NCI-H345 (cell line): ENCODE measurements at places on chromosomes 13 and 19.

GRCh38 chr19:13744174-13744573, 20.1 kb upstream of the MRI1 start:
- no peak for DNase-seq

DNA sequence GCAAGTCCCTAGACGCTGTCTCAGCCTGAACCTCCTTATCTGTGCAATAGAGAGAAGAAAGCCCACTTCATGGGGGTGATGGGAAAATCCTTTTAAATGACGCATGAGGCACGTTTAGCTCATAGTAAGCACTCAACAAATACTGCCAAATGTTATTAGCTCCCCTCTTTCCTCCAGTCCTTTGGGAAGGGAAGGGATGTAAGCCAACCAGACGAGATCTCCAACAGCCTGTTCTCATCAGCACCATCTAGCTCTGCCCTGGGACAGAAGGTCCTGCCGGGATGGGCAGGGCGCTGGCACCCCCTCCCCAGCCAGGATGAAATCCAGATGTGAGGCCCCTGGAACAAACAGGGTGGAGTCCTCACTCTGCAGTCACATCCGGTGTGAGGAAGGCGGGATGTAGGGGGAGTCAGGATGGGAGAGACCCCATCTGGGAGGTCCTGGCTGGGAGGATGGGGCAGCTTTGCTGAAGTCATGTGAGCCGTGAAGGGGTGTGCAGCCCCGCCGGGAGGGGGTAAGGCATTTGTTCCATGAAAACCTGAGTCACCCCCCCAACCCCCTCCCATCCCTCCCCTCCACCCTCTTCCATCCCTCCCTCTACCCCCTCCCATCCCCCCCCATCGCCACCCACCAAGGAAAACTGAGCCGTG, 4.6 kb downstream of the S1PR2 start:
- DNase-seq: no peak

DNA sequence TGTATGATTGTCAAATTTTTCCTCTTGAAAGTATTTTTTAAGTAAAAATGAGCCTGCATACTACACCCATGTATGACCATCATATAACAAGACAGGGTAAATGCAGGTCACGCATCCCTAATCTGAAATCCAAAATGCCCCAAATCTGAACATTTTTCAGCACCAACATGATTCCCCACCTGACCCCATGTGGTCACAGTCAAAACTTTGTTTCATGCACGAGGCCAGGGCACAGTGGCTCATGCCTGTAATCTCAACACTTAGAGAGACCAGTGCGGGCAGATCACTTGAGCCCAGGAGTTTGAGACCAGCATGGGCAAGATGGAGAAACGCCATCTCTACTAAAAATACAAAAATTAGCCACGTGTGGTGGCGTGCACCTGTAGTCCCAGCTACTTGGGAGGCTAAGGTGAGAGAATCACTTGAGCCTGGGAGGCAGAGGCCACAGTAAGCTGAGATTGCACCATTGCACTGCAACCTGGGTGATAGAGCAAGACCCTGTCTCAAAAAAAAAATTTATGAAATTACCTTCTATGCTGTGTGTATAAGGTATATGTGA, 63.7 kb upstream of the NPAS1 start:
- DNase-seq: no peak

DNA sequence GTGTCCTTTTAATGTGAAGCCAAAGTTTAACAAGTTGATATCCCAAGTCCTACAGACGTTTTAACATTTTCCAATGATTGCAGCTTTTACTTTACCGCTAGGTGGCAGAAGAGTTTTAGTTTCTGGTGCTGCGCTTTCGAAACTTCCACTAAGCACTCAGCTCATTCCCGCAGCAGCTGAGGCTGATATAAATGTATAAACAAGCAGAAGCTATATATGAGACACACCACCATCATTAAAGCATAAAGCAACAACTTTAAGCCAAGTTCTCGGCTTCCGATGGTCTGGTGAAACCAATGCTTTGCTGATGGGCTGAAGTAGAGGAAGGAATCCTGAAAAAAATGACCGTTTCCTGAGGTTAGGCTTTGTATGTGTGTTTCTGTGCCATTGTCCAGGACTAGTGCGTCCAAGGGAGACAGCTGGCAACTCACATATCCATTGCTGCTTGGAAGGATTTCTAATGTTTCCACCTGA, 753.9 kb downstream of the OLFM4 start:
- peak; percentile 90 for DNase-seq

- peak; percentile 13 for DNase-seq
Observed at GRCh38 chr19:45767881-45768654, 984 bp downstream of the SIX5 start.

GRCh38 chr19:49423071-49423984, at the start of gene PTH2:
Gene PTH2 (minus strand): TSS chr19:49423441. CDS start chr19:49423339, 102 bp downstream.
- no peak for DNase-seq

DNA sequence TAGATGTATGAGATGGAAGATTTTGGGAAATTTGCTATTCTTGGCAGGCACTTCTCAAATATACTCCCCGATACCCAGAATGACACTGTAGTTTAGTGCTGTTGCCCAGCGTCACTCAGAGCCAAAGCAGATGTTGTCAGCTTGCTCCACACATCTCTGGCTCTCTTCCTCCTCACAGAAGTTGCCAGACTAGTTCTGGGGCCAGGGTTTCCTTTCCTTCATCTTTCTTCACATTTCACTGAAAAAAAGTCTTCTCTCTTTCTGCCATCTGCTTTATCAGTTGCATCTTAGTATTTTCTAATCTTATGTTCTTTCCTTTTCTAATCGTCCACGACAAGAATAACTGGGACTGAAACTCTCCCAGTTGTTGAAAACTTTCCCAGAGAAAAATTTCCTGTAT, 251.4 kb downstream of the RGCC start:
- no peak for DNase-seq

DNA sequence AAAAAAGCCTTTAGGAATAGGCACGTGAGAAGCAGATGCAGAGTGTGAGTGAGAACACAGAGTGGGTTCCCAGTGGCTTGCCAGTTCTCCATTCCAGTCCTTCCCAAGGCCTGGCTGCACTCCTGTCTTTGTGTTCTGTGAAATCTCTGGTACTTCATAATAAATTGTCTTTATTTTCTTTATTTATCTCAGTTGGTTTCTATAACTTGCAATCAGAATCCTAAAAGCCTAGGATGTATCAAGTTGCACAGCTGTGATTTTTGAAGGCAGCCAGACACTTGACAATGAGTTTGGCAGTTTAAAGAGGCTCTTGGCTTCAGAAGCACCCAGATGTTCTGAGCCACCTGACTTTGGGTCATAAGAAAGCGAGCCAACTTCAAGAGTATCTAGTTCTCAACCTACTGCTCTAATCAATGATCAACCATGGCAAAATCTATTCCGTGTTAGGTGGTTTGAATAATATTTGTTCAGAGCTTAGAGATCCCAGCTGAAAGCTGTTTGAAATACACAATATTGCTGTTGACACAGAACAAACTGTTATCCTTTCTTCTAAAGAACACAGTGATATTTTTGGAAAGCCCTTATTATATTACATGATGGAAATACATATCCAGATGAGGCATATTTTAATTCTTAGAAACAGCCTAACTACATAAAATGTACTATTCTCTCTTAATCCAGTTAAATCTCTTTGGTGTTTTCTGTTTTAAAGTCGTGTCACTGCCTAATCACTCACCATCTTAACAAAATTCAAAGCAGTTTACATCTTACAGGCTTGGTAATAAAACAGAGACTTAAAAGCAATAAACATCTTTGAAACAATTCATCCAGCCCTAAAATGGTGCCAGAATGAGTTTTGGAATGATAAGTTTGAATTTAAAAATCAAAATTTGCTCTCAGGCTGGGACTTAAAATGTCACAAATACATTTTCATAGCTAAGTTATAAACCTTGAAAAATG, 483.0 kb upstream of the NBEA start:
- DNase-seq: peak; percentile 33

DNA sequence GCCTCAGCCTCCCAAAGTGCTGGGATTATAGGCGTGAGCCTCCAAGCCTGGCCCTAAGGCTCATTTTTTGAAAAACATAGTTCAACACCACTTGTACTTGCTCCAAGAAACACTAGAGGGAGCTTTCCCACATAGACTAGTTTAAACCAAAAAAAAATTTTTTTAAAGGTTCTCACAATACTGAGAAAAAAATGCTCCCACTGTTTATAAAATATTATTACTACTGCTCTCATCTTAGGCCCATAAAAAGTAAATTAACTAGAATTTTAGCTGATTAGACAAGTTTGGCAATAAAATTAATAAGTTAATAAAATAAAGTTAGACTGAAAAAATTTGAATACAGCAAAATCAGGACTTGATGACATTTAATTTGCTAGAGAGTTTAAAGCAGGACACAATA, 109.5 kb downstream of the TBC1D4 start:
- peak; percentile 54 for DNase-seq

GRCh38 chr13:27790523-27790922, 1.8 kb upstream of the GSX1 start:
- no peak for DNase-seq

DNA sequence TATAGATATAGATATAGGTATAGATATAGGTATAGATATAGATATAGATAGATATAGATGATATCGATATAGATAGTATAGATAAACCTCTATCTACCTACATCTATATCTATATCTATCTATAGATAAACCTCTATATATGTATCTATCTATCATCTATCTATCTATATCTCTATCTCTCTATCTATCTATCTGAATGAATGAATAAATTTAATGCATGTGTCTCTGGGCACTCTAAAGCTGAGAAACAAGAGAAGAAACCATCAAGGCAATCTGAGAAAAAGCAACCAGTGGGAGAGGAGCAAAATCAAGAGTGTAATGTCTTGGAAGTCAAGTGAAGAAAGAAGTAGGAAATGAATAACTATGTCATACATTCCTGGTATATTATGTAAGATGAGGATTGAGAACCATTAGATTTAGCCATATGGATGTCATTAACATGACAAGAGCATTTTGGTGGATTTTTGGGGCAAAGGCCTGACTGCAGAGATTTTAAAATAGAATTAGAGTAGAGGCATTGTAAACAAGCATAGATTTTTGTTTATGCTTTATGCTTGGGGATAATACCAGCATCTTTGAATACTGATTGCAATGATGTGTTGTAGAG, 1262.7 kb upstream of the MIR17HG start:
- no peak for DNase-seq

GRCh38 chr13:48876289-48876688, 99.4 kb upstream of the FNDC3A start:
- no peak for DNase-seq

GRCh38 chr13:99033814-99034213, 56.0 kb upstream of the DOCK9 start:
- peak; percentile 8 for DNase-seq

DNA sequence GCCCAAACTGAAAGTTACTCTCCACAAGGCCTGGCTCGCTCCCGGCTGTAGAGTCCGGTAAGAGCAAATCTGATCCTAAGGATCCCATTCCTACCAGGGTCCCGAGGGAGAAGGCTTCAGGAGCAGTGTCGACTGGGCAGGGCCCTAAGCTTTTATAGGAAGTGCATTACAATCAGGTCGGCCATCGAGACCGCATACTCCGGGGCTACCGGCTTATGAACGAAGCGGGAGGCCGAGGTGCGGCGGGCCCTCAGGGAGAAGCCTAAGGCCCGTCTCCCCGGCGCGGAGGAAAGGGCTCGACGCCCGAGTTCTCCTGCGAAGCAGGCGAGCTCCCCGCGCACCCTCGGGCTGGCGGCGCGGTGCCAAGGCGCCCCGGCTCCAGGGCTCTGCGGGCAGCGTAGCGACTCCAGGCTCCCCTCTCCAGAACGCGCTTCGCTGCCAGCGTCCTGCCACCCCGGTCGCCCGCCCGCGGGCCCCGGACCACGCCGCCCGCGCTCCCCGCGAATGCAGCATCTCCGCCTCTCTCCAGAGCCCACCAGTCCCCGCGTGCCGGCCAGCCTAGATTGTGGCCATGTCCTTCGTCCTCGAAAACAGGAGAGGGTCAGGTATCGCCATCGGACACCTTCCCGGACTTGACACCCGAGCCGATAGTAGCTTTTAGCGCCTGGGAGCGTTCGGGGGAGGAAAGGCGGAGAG, 1.4 kb downstream of the EFNB2 start:
- DNase-seq: peak; percentile 55

- DNase-seq: no peak
Observed at GRCh38 chr19:40762754-40763470, 11.9 kb downstream of the SNRPA start.

DNA sequence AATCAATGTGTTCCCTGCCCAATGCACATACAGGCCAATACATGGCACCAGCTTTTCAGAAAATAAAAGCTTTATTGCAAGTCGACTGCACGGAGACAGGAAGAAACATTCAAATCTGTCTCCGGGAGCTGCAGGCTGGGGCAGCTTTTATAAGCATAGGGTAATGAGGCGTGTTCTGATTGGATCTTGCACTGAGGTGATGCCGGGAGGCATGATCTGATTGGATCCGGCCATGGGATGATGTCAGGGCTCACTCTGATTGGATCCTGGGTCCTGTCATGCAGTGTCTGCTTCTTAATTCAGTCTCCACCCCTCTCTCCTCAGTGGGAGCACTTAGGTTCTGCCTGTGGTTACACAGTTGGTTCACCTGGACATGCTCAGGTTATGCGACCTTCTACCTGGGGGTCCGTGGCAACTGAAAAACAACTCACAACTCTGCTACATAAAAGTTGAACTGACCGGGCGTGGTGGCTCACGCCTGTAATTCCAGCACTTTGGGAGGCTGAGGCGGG, 11.8 kb upstream of the FBN3 start:
- DNase-seq: peak; percentile 80

- no peak for DNase-seq
Observed at GRCh38 chr13:24050292-24050711, 110.2 kb upstream of the SPATA13 start.

GRCh38 chr13:73169971-73170370, 111.2 kb downstream of the KLF5 start:
- no peak for DNase-seq

DNA sequence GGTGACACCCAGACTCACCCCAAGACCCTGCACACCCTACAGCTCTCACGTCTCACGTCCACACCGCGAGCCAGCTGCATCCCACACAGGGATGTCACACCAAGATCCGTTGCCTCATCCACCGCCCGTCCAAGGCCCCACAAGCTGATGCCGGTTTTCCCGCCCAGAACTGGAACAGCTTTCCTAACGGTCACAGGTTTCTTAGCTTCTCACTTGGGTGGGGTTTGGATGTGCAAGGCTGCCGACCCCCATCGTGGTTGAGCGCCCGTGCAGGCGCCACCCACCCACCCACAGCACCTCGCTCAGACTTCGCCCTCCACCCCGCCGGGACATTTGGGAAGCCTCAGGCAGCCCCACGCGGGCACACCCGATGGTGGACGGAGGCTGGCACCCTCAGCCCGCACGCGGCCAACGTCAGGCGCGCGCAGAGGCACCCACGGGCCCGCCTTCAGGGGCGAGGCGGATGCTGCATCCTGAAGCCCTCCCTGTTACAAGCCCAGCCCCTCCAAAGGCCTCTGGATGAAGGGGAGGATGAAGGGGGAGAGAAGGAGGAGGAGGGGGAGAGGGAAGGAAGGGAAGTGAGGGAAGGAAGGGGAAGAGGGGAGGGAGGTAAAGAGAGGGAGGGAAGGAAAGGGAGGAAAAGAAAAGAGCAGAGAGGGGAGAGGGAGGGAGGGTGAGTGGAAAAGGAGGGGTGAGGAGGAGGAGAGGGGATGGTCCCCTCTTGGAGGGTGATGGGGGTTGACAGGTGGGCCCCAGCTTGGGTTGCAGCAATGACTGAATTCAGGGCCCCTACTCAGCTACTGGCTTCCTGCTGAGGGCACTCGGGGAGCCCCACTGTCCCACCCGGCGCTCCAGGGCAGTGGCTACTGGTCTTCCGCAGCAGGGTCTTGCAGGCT, 12.8 kb downstream of the ONECUT3 start:
- no peak for DNase-seq
